Epithelial cell of prostate (primary cell): ENCODE measurements at places on chromosomes 4 and X.

- no peak for DNase-seq
Observed at GRCh38 chr4:38611676-38612075, 52.3 kb upstream of the KLF3 start.

DNA sequence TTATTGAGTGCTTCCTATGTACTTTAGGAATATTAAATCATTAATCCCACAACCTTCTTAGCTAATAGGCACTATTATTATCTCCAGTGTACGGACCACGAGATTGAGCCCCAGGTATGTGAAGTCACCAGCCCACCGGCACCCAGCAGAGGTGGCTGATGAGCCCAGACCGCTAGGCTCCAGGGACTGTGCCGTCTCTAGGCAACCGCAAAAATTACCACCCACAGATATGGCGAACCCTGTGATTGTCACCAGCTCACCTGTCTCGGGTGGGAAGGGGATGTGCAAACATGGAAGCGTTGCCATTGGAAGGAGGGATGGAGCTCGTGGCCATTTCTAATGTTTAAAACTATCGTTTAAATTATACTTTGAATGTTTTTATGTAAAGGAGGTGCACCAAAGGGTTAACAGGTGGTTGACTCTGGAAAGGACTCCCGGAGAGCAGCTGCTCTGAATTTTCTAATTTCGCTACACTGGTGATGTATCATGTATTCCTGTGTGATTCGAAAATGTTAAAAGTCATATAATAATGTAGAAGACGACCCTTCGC, 21.0 kb upstream of the JAKMIP1 start:
- DNase-seq: no peak

GRCh38 chr4:159864337-159864736, 761.5 kb downstream of the RAPGEF2 start:
- no peak for DNase-seq

DNA sequence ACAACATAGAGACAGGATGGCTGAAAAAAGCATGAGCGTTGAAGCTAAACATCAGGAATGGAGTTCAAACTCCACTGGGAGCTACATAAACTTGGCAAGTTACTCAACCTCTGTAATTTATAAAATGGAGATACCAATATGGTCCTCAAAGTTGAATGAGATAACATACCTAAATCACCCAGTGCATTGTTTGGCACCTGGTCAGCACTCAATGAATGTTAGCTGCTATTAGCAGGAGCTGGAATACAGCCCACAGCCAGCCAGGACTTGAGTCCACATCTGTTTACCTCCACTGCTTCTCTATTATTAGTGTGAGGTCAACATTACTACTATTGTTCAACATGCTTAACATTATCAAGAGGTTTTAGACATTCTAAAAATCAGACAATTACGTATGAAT, 97.9 kb downstream of the NR3C2 start:
- no peak for DNase-seq

GRCh38 chr4:139589336-139590018, 33.5 kb upstream of the SETD7 start:
- DNase-seq: no peak

GRCh38 chr4:141659539-141659938, 23.2 kb downstream of the IL15 start:
- no peak for DNase-seq

- DNase-seq: no peak
Observed at GRCh38 chr4:153467897-153468262, 1.7 kb downstream of the TMEM131L start.

DNA sequence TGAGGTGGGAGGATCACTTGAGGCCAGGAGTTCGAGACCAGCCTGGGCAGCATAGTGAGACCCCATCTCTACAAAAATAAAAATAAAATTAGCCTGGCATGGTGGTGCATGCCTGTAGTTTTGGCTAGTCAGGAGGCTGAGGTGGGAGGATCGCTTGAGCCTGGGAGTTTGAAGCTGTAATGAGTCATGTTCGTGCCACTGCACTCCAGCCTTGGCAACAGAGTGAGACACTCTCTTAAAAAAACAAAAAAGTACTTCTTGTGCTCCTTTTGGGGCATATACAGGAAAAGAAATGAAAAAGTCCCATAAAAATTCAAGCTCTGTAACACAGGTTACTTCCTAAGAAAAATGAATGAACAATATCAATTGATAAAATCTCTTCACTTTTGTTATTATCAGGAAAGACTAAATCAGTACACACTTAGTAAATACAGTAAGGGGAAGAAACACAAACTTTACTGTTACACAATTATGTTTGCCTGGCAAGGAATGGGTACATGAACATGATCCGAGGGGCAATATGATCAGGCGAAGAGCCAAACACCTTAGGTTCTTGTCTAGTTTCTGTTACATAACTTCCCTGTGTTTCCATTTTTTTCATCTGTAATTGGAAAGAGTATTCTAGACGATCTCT, 46.9 kb downstream of the CCDC158 start:
- no peak for DNase-seq

- no peak for DNase-seq
Observed at GRCh38 chr4:27819246-27819645, 958.6 kb downstream of the STIM2 start.

GRCh38 chrX:114582264-114582632, 1.6 kb upstream of the HTR2C start:
- DNase-seq: no peak

GRCh38 chr4:149465955-149466354, 349.7 kb downstream of the IQCM start:
- DNase-seq: no peak

DNA sequence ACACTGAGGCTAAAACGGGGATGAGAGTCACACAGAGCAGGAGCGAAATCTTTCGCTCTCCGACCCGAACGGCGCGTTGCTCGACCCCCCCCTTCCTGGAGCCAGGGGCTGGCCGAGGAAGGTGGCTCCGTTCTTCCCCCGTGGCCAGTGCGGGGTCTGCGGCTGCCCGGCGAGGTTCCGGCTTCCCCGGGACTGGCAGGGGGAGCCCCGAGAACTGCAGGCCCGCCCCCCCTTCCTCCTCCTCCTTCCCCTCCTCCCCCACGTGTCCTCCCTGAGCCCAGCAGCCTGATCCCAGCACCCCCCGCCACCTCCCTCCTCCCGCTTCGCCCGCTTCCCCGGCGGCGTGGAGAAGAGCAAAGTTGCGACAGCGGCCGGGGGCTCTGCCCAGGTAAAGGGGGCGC, 2.4 kb upstream of the BCORL1 start:
- DNase-seq: no peak

- DNase-seq: no peak
Observed at GRCh38 chr4:23952258-23952657, 62.4 kb upstream of the PPARGC1A start.

GRCh38 chrX:80423744-80424143, 3.5 kb downstream of the TENT5D start:
- no peak for DNase-seq

- no peak for DNase-seq
Observed at GRCh38 chr4:73947239-73947985, 34.4 kb downstream of the PF4 start.

DNA sequence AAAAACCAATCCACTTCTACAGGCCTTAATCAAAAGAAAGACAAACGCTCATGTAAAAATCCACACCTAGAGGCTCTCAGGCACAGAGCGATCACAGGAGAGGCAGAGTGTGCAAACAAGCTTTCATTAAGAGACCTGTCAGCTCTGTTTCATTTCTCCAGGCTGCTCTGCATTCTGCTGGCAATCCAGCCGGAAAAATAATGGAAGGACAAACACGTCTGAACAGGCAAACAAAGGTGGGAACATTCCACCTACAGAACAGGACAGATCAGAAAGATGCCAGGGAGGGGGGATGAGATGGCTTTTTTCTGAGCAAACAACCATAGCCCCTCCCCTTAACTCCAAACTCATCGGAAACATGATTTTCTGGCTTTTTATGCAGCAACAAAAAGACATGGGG, 9.7 kb downstream of the SOD3 start:
- DNase-seq: no peak

DNA sequence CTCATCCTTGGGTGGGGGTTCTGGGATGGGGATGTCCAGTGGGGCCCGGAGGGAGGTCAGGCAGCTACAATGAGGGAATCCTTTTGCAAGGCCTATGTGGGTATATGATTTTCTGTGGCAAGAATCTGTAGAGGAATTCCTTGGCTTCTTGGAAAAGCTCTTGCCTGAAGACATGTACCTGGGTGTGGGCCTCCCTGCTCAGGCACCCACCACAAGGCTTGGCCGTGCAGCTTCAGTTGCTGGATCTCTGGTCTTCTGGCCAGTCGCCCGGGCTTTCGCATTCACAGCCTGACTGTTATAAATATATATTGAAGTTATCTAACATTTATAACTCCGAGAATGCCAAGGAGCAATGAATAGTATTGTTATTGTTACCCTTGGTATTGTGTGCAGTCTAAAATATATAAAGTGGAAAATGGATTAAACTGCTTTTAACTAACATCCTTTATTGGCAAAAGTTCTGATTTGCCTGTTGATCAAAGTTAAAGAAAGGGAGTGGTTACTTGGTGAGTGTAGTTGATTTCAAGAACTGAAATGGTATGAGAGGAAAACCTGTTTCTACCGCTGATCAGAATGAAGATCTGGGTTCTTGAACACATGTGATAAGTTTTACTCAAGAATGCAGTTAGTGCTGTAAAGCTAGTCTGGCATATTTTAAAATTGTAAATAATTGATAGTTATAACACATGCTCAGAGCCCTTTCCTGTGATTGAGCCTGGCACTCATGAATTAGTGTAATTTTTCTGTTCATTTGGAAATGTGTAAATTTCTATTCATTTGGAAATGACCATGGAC, 36.0 kb downstream of the PTTG2 start:
- DNase-seq: no peak

DNA sequence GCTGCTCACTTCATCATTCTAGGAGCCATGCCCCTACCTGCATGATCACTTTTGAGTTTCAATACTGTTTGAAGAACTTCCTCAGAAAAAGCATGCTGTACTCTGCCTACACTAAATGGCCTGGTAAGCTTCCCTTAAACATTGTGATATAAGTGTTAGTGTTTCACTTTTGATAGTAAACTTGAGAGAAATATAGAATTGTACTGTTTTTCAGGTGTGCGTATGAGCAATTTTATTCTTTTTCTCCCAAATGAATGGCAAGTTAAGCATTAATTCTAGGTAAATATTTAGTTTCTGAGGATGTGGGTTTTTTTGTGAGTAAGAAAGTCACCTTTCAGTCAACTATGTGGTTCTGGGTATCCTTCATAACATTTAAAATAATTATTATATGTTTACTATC, 484.5 kb downstream of the IL15 start:
- DNase-seq: no peak

- no peak for DNase-seq
Observed at GRCh38 chr4:140296335-140297220, 76.9 kb upstream of the SCOC start.

DNA sequence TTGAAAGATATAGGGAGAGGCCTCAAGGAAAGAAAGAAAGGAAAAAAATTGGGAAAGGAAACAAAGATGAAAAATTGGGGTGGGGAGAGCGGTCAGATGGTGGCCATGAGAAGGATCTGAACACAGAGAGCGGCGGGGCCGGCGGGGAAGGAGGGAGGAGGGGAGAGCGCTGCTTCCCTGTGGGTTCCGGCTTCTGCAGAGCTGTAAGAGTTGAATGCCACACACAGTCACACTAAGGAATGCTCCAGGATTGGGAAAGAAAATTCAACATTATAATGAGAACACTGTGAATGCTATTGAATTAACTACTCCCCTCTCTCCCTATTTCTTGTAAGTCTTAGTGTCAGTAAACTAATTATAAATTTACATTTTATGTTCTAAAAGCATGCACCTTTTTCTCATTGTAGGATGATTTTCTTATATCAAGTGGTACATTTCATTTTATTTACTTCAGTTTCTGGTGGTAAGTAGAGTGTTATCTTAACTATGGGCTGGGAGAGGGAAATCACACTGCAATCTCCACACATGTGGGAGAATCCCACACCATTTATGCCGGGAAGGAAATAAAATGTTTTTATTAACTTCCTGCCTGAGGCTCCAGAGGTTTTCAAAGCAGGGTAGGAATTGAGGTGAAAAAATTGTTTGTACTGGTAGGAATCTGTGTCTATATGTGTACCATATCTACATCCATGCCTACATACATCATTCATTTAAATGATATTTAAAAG, 904 bp downstream of the F11 start:
- DNase-seq: no peak

GRCh38 chr4:39319676-39320075, 46.5 kb downstream of the RFC1 start:
- DNase-seq: peak; percentile 70

GRCh38 chr4:138663883-138664282, 351.7 kb upstream of the NOCT start:
- no peak for DNase-seq

DNA sequence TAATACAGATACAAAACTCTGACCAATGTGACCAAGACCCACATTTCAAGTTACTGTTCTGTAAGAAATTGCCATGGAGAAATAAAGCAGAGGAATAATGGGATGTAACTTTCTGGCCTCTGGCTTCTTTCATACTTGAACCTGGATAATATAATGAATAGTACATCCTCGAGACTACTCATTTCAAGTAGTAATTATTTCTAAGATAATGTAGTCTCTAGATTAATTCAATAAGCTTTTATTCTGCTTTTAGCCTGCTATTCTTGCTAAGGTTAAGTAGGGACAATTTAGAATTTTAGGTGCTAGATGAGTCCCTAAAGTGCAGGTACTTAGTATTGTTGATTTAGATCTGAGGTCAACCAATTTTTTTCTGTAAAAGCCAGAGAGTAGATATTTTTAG, 178.7 kb upstream of the IL15 start:
- DNase-seq: no peak

- no peak for DNase-seq
Observed at GRCh38 chr4:82786828-82787227, 11.8 kb downstream of the SCD5 start.

DNA sequence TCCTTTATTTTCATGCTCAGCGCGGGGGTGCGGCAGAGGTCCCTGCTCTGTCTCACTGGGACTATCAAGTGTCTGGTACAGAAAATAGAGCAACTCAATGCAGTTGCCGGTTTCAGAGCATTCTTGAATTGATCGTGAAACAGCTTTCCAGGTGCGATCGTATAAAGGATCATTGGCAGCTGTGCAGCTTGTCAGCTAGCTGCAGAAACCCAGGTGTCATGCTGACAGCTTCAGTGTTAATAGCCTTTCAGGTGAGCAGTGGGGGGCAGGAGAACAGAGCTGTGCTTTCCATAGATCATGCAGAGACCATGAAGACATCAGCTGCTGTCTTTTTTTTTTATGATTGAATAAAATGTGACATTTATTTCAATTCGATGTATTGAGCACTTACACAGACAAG, 583.9 kb downstream of the NLGN4X start:
- no peak for DNase-seq

GRCh38 chrX:46330981-46331380, 214.2 kb downstream of the ZNF674 start:
- DNase-seq: peak; percentile 74

- peak; percentile 10 for DNase-seq
Observed at GRCh38 chr4:33060674-33061542, 2340.7 kb downstream of the PCDH7 start.

- no peak for DNase-seq
Observed at GRCh38 chr4:103887191-103887590, 167.4 kb upstream of the TACR3 start.

GRCh38 chrX:68794461-68794860, 34.4 kb upstream of the EFNB1 start:
- DNase-seq: no peak

- DNase-seq: no peak
Observed at GRCh38 chrX:132463411-132463810, 25.4 kb downstream of the MBNL3 start.
